NCI-H1436 treated with DMSO at 0.1 percent for 48 hours (cell line): ENCODE measurements at places on chromosomes 1 and 21.

DNA sequence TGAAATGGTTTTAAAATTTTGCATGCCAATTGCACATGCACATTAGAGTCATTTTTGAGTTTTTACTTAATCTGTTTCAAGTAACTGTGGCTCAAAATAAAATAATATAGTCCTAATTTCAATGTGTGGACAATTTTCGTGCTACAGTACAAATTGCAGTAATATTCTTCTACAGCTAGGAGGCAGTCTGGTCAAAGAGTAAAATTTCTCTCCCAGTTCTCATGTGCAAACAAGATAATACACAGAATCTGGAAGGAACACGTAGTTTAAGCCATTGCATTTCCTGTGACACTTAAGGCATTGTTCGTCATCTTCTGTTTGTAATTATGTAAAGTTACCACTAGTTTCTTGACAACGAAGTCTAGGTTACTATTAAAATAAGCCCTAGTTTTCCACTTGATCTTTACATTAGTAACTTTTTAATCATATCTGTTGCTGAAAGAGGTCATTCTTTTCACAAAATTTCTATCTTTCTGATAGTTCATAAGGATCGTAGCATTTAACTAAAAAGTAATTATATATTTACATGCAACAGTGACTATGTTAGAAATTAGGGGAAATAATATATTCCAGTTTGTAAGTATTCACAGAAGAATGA, 28.9 kb downstream of the ODR4 start:
- no peak for DNase-seq

GRCh38 chr1:2547210-2548067, 8.7 kb upstream of the TNFRSF14 start:
- no peak for DNase-seq

DNA sequence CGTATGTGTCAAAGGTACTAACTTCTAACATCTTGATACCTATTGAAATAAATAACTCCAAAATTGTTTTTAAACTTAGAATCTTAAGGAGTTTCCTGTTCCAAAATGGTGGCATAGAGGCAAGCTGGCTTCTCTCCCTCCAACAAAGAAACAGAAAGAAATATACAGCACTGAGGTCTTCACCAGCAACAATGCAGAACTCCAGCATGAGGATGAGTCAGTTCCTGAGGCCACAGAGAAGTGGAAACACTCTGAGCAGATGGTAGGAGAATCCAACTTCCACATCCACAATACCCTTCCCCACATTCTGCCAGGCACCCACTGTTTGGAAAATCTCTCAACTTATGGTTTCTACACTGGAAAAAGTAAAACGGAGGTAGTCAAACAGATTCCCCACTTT, 12.2 kb upstream of the PPIH start:
- no peak for DNase-seq

GRCh38 chr1:158246650-158247049, 7.6 kb upstream of the CD1A start:
- no peak for DNase-seq

DNA sequence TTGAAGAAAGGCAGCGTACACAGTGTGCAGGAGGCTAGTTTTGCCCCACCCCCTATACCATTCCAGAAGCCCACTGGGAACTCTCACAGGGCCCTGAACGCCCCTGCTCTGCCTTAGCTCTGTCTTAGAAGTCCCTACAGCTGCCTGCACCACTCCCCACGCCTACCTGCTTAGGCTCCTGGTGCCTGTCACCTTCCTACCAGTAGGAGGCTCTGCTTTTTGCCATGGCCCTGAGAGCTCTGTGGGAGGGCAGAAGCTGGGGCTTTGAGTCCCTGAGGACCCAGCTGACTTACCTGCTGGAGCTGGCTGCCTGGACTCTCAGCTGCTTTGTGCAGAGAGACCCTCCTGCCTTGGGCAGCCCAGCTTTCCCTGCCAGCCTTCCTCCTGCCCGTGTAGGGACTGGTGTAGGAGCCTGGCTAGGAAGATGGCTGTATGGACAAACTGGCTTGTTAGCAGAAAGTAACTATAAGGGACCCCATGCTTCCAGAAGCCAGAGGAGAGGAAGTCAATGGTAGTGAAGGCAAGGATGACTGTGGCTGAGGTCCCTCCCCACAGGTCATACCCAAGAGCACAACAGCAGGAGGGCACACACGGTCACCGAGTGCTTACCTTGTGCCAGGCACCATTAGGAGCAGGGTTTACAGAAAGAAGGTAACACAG, 9.8 kb upstream of the CELSR2 start:
- DNase-seq, result no peak

DNA sequence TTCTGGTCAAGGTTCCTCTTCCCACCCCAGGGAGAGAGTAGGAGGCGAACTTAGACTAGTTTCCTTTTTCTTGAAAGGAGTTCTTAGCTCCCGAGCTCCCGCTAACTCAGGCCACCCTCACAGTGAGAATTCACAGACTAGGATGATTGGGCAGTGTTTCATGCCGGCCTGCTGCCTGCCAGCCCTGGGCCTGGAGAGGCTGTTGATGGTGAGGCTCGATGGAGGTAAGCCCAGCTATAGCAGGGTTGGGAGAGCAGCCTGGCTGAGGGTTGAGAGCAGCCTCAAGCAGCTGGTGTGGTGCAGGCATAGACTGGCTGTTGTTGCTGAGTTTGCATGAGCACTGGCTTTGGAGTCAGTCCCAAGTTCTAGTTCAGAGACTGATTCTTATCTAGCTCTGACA, 274.4 kb downstream of the MATN1 start:
- no peak for DNase-seq

DNA sequence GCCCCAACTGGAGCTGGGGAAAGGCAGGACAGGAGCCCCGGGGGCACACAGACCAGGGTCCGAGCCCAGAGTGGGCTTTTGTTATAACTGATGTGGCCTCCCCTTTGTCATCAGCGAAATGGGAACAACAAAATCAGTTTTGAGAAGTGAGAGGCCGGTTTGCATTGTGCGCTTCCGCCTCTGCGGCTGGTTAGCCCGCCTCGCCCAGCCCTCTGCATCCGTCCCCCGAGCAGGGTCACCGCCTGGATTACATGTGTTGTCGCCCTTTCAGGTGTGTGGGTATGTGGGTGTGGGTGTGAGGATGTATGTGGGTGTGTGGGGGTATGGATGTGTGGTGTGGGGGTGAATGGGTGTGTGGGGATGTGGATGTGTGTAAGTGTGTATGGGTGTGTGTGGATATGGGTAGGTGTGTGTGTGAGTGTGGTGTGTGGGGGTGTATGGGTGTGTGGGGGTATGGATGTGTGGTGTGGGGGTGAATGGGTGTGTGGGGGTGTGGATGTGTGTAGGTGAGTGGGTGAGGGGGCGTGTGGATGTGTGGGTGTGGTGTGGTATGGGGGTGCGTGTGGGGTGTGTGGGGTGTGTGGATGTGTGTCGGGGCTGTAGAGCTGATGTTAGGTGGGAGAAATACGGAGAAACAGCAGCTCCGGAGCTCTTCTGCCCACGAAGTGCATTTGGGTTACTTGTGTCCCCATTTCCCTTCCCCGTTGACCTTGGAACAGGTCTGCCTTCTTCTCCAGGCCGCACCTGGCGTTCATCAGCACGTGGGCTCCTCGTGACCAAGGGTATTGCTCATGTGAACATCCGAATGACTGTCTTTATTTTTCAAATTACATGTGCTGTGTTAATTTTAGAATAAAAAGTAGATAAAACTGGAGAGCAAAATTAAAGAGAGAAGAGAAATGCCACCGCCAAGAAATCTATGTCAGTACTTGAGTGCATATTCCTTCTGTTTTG, 67.6 kb downstream of the FHAD1 start:
- no peak for DNase-seq

DNA sequence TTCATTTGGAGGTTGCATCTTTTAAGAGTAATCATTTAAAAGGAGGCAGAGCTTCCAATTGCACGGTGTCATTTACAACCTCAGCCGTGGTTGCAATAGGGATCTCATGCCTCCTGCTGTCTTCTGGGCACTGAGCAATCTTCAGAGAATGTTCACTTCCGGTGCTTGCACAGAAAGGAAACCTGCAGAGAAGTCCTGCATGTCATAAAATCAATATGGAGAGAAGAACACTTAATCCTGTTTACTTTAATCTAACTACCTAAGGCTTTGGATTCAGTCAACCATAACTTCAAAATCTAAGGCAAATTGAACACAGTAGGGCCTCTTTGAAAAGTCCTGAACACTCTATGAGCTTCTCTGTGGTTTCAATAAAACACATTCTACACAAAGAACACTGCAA, 11.3 kb upstream of the MAP10 start:
- no peak for DNase-seq

DNA sequence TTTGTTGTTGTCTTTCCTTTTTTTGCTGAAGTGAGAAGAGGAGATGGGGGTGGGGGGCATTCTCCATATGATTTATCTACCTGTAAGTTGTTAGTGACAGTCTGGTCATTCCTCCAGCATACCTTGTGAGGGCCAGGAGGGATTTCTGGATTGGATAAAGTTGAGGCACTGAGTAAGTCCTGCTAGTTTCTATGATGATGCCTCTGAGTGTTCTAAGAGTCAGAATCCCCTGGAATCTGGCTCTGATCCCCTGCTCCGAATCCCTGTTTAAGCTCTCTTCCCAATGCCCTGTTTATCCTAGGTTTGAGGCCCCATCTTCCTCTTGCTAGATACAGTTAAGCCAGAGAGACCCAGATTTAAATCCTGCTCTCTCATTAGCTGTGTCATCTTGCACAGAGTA, 83.2 kb upstream of the HOOK1 start:
- DNase-seq, result no peak

GRCh38 chr1:57848406-57848805, 424.5 kb upstream of the DAB1 start:
- no peak for DNase-seq

DNA sequence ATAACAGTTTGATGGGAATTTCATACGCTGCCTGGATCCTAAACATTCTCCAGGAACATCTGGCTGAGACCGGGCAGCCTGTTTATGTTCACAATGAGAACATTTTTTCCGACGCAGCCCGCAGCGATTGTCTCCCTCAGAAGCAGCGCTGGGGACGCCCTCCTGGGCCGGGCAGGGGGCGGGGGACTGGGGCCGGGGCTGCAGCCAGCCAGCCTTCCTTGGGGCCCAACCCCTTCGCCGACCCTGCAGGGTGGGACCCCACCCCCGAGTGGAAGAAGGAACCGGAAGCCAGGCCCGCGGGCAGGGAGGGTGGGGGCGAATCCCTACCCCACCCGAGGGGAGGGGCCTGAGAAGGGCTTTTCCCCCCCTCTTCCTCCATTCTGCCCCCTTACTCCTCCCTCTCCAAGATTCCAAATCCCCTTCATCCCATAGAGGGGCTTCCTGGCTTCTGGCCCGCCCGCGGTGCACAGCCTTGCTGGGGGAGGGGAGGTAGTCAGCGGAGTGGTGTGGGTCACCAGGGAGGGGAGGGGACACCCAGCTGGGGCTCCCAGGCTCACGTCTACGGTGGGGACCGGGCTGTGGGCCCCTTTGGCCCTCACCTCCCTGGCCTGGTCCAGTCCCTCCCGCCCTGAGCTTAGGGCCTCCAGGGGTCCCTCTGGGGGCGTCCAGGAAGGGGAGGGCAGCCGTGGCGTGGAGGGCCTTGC, 60.6 kb downstream of the WNT9A start:
- no peak for DNase-seq

DNA sequence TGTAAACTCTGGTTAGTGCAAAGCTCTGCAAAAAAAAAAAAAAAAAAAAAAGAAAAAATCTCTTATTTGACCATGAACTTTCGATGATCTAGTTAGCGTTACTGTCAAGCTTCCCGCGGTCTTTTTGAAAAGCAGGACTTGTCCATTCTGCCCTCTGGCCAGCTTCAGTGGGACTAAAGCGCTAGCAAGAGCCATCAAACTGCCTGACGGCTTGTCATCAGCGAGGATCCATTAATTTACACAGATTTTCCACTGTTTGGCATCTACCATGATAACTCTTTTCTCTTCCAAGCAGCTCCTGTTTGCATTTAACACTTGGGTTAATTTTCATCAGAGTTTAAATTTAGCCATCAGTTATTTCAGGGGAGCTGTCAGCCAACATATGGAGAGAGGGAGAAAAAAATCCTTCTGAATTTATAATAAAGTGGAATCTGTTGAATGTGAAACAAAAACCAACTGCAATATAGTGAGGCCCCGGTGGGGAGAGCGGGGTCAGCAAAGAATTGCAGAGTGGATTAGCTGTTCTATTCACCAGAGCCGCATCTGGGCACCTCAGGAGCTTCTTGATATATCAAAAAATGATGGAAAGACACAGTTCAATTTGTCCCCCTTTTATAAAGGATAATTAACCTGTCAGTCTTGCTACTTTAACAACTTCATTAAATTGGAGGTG, 298.2 kb downstream of the SPATA17 start:
- no peak for DNase-seq

DNA sequence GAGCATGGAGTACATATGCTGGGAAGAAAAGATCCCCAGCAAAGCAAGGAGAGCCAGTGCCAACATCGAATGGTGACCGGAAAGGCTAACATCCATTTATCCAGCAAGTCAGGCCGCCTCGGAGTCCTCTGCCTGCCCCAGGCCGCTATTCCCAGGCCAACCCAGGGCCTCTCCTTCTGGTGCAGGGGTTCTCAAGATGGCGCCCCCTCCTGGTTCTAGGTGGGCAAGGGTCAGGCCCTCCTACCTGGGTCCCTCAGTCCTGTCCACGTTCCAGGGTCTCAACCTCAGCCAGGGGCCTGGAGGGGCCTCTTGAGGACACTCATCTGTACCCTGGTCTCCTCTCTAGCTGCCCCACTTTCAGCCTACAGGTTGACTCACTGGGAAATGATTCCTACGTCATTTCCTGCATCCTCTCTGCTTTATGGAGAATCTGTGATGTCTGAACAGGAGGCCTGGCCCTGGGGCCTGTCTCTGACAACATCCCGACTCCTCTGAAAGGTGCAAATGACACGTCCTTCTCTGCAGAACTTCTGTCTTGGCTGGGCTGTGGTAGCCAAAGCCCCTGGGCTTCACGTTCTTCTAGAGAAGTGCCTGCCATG, 145.3 kb downstream of the PSMG1 start:
- DNase-seq, result no peak

GRCh38 chr1:151820940-151821339, 10.7 kb downstream of the RORC start:
- DNase-seq, result no peak

GRCh38 chr1:2049718-2050431, at the start of gene PRKCZ:
TSS of gene PRKCZ (plus strand) at chr1:2050411. CDS start at chr1:2050631, 220 bp downstream.
- peak; percentile 4 for DNase-seq

DNA sequence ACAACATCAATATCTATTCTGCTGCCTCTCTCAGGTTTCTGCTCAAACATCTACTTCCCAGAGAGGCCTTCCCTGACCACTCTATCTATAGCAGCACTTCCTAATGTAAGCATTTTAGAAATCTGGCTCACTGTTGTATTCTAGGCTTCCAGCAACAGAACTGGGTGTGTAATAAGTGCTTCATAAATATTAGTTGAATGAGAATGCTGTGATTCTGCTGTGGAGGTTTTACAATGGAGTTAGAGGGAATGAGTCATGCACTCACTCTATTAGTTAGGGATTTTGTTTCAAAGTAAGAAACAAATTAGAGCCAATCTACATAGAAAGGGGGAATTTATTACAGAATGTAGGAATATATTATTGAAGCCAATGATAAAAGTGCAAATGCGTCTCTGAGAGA, 38.6 kb upstream of the SLC35F3 start:
- no peak for DNase-seq

GRCh38 chr1:230717251-230717650, 3.3 kb upstream of the AGT start:
- DNase-seq, result no peak
